ENCODE measurements at places on chromosomes 1 and 21. TPM values are rescaled to one million over a fixed set of nuclear protein-coding genes. Genes with fewer than 3 reads are reported as not detected.

The LMOD1 gene
- 38.3 TPM for total RNA-seq

The RIPK4 gene
- 10.9 TPM for total RNA-seq

The ATP6V1G3 gene
- not detected for total RNA-seq

The SNX7 gene
- total RNA-seq = 14.8 TPM

The DCAF8 gene
- 130 TPM for total RNA-seq

The INAVA gene
- total RNA-seq = 9.0 TPM

The TFF3 gene
- total RNA-seq = 19.6 TPM

The NRDC gene
- 118 TPM for total RNA-seq

The TTC39A gene
- 42.1 TPM for total RNA-seq

The MIS18A gene
- total RNA-seq = 4.0 TPM
